ENCODE measurements at places on chromosomes 7 and 10.

DNA sequence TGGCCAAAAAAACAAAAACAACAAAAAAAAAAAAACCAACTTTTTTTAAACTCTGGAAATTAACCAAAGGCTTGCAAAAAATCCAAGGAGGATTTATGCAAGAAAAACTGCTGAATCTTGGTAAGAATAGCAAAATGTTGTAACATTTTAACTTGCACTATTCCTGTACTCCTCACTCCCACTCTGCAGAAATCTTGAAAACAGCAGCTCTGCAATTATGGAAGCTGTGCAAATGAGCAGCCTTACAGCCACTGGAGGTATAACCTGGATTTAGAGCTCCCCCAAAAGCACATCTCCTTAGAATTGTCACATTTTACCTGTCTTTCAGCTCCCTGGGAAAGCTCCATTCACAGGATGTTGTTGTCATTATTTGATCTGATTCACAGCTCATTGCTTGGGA is 41.8 kb upstream of the LRGUK start:
- DNase-seq: no peak

DNA sequence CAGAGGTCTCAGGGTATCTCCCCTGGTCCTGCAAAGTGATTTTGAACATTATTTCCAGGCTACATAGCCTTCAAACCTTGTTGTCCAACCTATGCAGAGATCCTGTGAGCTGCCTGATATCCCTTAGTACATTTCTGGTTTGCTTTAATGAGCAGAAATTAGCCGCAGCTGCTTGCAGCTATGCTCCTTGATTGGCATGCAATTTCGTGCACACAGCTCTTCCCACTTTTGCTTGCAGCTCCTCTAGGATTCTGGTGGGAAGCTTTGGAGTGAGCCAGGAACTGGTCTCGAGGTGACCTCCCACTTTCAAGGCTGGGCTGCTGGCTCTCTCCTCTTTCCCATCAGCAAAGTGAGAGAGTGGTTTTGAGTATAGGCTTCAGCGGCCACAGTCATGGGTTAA is 45.8 kb downstream of the OAT start:
- no peak for DNase-seq

DNA sequence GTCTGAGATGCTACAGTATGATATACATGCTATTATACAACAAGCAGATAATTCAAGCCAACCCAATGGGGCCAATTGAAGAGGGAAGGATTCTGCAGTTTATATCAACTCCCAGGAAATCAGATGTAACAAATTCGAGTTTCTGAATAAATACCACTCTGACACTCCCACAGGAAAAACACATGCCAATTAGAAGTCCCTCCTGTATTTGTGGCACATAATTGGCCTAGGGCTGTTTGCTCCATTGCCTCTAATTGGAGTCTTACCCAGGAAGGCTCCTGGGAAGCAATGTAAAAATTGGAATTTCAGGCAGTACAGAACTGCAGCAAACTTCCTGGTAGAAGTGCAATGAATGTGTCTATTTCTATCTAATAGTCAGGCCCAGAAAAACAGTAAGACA is 4.7 kb downstream of the PPA1 start:
- DNase-seq: no peak

DNA sequence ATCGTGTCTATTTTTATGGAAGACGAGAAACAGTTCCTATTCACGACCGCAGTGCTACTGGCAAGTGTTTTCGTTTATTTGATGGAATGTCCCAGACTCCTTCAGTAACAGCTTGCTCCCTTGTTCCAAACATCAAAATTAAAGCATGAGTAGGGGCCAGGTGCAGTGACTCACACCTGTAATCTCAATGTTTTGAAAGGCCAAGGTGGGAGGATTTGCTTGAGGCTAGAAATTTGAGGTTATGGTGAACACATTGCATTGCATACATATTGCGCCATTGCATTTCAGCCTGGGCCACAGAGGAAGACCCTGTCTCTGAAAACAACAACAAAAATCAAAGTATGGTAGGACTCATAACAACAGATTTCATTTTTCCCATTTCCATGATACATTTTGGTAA is 22.8 kb downstream of the PTTG1IP2 start:
- DNase-seq: no peak
